ENCODE measurements at places on chromosomes 12 and 14.

DNA sequence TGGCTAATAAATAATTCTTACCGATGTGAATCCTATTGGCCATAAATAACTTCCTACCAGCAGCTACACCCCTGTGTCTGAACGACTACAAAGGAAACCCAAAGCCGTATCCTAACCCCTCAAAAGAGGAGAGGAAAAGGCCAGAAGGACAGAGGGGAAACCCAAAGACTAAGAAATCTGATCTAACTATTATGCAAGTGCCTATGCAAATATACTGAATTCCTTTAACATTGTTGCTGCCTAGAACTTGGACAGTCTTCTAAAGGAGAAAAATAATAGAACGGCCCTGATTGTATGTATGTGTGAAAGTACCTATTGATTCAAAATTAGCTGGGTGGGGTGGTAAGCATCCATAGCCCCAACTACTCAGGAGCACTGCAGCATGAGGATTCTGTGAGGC lies 997 bp downstream of the PLEKHG7 start:
- no peak for DNase-seq

DNA sequence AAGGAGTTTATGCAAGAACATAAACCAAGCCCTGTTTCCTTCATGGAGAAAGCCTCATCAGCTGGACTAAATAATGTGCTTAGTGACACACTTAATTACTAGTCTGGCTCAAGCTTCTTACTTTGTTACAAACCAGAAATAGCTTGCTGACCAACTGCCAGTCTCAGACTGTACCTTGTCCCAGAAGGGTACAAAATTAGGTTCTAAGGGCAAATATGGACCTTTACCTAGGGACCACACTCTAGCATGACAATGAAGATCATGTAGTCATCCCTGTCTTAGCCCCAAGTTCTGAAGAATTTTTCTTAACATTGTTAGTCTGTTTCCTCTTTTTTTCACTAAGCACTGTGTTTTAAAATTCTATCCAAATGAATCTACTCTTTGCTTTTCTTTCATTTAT lies 2.2 kb downstream of the AMN1 start:
- DNase-seq: no peak

- DNase-seq: no peak
Observed at GRCh38 chr12:12176402-12176801, 90.4 kb downstream of the LRP6 start.

GRCh38 chr14:90644882-90645281 lies 171.3 kb downstream of the TTC7B start:
- no peak for DNase-seq

DNA sequence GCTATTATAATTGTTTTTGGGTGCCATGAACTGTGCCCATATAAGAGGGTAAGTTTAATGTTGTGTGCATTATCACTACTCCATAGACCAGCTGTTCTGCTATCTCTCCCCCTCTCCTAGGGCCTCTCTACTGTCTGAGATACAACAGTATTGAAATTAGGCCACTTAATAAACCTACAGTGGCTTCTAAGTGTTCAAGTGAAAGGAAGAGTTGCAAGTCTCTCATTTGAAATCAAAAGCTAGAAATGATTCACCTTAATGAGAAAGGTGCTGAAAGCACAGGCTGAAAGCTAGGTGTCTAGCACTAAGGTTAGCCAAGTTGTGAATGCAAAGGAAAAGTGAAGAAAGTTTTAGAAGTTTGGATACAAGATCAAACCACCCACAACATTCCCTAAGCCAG lies 168.0 kb downstream of the SLC16A7 start:
- no peak for DNase-seq

DNA sequence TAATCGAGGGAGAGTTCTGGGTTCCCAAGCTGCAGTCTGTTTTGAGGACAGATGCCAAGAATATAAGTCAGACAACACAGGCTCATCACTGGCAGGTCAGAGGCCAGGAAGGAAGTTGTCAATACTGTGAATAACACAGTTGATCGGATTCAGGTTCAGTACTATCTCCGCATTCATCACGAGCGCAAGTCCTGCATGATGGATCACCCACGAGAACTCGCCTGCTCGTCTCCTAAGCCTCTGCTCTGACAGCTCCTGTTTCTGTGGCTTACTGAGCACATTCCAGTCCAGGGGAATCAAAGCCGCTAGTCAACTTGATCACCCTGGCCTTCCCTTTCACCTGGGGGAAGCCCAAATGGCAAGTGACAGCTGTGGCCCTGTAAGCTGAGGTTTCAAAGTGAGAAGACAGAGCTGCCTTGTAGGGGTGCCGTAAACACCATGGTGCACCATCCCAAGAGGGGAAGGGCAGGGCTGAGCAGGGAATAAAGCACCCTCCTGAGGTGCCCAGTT lies 60.1 kb upstream of the DICER1 start:
- DNase-seq: no peak
